ENCODE measurements at places on chromosomes 11 and 22. TPM values are rescaled to one million over a fixed set of nuclear protein-coding genes. Genes with fewer than 3 reads are reported as not detected.

DNA sequence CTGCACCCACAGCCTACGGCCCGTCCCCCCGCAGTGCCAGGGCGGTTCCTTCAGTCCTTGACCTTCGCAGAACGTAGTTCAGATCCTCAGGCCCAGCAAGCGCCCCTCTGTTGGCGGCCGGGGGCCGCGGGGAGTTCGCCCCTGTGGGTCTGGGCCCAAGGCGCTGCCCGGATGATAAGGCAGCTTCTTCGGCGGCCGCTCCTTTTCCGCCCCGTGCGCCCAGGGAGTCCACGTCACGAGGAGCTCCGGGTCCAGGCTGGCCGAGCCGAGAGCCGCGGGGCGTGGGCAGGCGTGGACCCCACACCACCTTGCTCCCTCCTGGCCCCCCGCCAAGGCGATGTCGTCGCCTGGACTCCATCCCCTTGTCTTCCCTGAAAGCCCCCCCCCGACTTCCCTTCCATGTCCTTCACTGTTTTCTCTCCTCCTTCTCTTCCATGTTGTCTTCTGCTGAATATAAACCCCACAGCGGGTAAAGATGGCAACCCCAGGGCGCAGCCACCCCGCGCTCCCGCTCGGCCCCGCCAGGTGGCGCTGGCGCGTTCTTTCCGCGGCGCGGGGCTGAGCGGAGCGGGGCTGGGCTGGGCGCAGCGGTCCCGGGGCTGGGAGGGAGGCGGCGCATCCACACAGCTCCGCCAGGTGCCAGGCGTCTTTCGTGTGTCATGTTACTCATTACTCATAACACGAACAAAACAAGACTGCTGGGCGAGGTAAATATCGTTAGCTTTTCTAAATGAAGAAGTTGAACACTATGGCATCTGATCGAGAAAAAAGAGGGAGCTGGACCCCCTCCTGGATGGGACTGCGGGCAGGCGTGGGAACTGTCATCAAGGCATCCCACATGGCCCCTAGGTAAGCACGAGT, 321.0 kb downstream of the NTM start:
- no peak for DNase-seq

GRCh38 chr11:76680518-76681425, 10.2 kb upstream of the LRRC32 start:
- DNase-seq, result no peak

DNA sequence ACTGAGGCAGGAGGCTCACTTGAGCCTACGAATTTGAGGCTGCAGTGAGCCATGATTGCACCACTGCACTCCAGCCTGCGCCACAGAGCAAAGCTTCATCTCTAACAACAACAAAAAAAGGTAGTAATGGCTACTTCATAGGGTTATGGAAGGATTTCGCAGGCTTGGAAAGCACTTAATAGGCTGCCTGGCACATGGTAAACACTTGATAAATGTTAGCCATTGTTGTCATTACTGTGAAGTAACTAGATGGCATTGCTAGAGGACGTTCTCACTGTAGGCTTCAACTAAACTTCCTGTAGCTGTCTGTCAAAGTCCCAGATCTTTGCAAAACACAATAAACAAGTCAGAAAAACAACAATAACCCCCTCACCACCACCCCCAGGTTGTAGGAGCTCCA, 357.2 kb upstream of the NARS2 start:
- no peak for DNase-seq

GRCh38 chr11:6629892-6630631, 10.8 kb upstream of the TPP1 start:
- DNase-seq, result no peak

- DNase-seq, result no peak
Observed at GRCh38 chr11:64695548-64695947, 27.4 kb downstream of the NRXN2 start.

ANO9 gene
- 37.0 TPM for total RNA-seq

DNA sequence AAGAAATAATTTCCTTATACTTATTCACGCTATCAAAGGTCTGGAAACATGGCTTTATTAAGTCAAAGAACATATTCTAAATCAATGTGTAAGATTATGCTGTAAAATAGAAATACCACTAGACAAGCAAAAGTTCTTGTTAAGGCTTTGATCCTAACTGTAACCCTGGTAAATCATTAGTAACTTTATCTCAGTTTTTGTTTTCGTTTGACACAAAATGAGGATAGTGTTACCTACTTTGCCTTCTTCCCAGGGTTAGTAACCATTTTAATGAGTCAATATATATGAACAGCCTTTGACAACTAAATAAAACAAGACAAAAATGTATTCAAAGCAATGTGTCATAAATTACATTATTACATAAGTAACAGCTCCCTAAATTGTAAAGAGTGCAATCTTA, 1336.3 kb downstream of the FAM181B start:
- no peak for DNase-seq

GRCh38 chr11:414318-414857, 411 bp downstream of the SIGIRR start:
- no peak for DNase-seq

DNA sequence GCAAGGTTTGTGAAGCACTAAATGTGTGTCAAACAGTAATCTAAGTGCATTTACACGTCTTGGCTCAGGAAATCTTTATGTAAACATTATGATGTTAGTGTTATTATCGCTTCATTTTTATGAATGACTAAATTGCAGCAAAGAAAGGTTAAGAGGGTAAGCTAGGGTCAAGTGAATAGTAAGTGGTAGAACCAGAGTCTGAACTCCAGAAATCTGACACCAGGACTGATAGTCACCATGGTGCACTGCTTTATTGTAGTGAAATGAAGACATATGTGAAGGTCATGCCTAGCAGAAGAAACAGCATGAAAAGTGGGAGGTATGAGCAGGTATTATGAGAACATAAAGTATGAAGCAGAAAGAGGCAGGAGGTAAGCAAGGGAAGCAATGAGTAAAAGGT, 368.7 kb upstream of the TENM4 start:
- no peak for DNase-seq

- DNase-seq, result no peak
Observed at GRCh38 chr11:112396076-112396475, 135.4 kb upstream of the PLET1 start.

DNA sequence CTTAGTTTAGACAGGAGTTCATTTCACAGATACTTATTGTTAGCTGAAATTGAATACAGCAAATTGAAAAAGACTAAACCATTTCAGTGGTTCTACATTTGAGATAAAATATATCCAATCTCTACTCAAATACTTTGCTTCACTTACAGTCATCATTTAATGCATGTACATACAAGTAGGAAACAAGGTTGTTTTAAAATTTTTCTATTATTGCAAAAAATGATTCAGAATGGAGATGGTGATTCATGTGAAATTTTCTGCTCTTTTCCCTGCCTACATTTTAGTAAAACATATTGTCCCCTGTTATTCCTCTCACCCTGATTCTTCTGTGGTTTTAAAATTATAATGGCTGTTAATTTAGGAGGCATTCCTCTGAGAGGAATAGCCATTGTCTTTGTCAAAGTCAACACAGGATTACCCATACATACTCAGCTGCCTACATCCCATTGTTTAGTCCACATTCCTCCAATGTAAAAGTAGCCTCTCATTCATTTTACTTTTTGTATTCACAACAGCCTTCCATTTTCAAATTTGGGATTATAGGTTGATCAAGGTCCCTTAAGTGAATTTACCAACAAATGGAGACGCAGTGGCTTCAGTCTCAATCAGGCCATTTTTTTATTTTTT, 60.1 kb downstream of the TRPC6 start:
- no peak for DNase-seq

HTR3B gene
- not detected for total RNA-seq

GRCh38 chr11:36131721-36132397, 157.4 kb downstream of the COMMD9 start:
- no peak for DNase-seq

GRCh38 chr11:16632295-16633200, 105.9 kb upstream of the C11orf58 start:
- no peak for DNase-seq

- DNase-seq, result no peak
Observed at GRCh38 chr22:45444168-45444567, 30.7 kb downstream of the RIBC2 start.

DNA sequence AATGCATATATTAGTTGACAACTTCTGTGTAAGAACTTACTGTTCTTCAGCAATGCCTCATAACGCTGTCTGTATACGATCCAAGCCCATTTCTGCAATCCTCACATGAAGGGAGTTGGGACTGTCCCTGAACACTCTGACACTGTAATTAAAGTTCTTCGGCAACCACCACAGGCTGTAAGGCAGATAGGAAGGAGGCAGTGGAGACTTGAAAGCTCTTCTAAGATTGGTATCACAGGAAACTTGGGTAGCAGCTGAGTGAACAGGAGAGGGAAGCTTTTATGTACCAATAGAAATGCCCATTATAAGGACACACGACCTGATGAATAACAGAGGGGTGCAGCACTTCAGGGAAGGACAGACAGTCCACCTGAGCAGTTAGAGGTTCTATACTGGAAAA, 12.0 kb upstream of the GAB2 start:
- DNase-seq, result no peak

DNA sequence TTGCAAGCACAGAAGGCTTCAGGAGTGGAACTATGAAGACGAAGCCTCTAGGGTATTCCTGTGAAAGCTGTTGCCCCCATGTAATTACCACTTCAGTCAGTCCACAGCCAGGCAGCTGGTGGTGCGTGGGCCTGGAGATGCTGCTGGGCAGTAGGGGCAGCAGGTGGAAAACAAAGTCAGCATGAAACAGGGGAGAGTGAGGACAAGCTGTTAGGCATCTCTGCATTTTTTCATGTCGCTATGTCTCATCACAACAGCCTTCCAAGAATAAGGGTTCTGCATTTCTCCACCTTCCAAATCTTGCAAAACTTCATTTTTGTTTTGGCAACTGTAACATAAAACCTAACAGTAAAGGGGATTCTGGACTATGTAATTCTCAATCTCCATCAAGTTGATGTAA, 757.5 kb downstream of the NELL1 start:
- no peak for DNase-seq

PKDREJ gene
- total RNA-seq, result not detected

- no peak for DNase-seq
Observed at GRCh38 chr22:22604326-22605073, 39.9 kb upstream of the GGTLC2 start.

LYVE1 gene
- total RNA-seq, result 0.13 TPM

DNA sequence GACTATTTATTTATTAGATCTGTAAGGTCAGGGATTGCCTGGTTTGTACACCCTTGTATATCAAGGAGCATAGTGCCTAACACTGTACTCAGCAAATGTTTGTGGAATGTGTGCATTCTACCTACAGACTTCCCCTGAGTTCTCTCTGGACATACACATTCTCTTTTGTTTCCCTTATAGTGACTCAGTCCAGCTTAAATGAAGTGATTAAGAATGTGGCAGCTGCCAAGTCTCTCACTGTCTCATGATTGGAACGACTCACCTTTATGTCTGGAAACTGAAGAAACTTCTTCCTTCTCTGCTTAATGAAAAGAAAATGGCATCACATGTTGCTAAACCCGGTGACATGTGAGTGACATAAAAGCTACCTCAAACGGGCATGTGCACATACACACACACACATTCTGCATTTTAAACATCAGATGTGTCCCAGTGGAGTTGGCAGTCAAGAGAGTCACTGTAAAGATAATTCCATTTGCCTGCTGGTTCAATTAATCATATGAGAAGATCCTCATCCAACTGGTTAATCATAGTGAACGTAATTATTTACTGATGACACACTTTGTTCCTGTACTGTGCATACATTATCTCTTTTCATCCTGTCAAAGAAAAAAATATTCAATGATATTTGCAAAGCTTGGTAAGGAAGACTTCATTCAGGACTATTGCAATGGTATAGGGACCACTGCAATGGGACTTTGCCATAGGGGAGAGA, 42.8 kb downstream of the GLYAT start:
- DNase-seq, result no peak

DNA sequence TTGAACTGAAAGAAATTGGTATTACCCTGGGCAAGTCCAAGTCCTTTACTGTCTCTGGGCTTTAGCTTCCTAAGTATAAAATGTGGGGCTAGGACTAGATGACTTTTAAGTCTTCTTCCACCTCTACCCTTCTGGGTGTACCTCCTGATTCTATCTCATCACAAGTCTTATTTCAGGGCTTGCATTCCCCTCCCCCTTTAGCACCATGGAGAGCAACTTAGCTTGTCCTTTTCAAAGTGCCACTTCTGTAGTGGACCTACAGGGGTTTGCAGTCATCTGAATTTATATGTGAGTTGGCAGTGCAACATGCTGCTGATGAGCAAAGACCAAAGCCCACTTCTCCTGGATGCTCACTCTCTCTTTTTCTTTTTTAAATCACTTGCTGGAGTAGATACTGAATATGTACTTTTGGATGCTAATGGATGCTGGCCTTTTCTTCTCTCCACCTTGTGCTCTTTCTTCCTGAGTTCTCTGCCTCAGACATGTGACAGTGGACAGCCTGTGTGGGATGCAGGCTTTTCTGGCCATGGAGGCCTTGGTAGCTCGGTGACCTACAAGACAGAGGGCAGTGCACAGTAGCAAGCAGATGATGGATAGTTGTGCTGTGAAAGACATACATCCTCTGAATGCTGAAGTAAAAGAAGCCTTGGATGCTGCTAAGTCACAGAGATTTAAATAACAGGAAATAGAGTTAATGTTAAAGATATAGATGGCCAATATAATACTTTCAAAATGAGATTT, 185.0 kb downstream of the NELL1 start:
- no peak for DNase-seq

DNA sequence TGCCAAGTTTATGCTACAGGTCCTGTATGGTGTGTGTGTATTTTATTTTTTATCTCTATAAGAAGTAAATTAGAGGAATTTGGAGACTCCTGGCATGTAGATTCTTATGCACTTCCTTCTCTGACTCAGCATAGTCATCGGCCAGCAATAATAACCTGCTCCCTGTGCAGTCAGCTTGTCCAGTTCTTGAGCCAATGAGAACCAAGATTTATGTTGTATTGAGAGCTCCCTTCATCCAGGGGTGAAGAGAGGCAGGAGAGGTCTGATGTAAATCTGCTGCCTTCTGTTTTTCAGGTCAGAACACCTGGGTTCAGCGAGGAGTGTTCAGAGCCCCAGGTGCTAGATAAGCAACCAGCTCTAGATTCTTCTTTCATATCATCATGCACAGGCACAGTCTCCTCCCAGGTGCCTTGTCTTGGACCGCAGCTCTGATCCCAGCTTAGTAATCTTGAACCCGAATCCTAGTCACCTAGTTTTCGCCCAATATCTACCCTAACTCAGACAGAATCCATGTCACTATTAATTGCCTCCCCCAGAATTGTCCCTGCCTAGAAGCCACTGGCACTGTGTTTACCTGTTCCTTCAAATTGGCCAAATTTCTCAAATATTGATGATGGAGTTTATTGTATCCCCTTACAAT, 328.2 kb upstream of the NCAM1 start:
- no peak for DNase-seq

NLRP10 gene
- total RNA-seq, result not detected

DCHS1 gene
- 0.64 TPM for total RNA-seq

Data from GM12878 (cell line).